ENCODE measurements at places on chromosomes 1 and 21.
A peak's percentile ranks its signal among the peaks of the same experiment; 100 is the strongest.

- no peak for DNase-seq
These were observed 79.4 kb downstream of the TGFB2 start for GRCh38 chr1:218424502-218424901.

- no peak for DNase-seq
These were observed 17.4 kb upstream of the DDOST start for GRCh38 chr1:20678599-20678998.

DNA sequence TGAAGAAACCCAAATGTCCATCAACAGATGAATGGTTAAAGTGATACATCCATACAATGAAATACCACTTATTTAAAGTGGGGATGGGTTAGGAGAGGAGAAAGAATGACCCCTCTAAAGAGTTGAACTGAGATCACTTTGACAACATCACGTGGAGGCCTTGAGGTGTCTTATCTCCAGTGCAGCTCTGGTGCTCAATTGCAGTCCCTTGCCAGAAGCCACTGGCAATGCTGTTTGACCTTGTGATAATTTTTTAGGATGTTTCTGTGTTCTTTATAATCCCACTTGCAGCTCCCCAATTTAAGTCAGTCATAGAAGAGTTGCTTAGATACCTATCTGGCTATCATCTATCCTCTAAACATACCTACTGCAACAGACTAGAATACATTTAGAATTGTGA, 167.6 kb downstream of the ZNF648 start:
- DNase-seq, result no peak

GRCh38 chr1:211378844-211379243, 52.2 kb downstream of the TRAF5 start:
- DNase-seq, result no peak

DNA sequence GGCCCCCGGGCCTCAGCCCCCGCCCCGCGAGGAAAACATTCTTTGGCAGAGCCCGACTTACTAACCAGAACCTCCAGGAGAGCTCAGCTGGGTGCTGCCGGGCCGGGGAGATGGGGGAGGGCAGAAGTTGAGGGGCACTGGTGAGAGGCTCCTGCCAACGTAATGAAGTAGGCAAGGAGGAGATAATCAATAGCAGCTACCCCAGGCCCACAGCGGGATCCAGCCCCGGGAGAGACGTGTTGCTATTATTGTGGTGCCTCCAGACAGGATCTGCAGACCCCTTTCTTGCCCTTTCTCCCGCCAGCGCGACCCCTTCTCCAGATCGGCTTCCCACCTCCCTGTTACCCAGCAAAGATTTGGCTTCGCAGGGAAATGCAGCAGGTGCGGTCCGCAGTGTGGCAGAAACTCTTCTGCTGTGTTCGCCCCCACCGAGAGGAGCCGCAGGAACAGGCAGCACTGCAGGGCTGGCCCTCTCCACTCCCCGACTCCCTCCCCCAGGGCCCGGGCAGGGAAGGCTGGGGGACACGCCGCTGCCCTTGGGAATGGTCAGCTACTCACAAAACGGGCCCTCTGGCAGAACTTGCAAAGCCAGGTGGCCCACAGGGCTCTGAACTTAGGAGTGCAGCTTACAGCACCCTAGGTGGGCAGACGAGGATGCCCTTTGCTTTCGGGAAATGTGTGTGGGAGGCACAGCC, 1.5 kb upstream of the KCNA2 start:
- DNase-seq, result no peak

DNA sequence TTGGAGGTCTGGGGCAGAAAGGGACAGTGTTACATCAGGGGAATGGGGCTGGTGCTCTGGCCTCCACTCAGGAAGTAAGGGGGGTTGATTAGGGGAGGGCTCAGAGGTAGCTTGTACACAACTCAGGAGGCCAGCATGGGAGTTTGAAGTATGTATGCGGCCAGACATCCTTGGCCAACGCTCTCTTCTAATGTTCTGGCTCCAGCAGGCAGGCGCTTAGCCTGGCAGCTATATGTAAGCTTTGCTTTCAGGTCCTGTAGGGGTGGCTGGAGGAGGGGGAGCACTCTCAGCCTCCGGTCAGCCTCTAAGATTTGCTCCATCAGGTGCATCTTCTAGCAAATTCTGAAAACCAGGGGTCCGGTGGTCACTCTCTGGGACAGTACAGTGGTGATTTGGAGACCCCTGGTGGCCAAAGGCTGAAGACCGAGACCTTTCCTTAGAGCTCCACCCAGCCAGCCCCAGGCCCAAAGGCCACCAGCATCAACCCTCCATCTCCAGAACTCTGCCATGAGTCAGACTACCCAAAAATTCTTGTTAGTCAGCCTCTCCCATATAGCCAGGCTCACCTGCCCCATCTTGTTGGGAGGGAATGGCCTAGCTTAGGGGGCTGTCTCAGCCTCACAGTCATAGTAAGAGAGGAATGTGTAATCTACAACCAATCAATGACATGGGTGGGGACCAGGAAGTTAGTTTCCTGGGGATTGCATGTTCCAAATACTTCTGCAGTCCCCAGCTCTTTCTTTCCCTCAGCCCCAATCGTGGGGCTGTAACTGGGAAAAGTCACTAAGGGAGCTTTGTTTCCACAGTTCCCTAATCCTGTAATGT, 9.7 kb upstream of the COL8A2 start:
- DNase-seq, result no peak

- DNase-seq, result no peak
These were observed 32.1 kb downstream of the PCSK9 start for GRCh38 chr1:55071477-55071876.

DNA sequence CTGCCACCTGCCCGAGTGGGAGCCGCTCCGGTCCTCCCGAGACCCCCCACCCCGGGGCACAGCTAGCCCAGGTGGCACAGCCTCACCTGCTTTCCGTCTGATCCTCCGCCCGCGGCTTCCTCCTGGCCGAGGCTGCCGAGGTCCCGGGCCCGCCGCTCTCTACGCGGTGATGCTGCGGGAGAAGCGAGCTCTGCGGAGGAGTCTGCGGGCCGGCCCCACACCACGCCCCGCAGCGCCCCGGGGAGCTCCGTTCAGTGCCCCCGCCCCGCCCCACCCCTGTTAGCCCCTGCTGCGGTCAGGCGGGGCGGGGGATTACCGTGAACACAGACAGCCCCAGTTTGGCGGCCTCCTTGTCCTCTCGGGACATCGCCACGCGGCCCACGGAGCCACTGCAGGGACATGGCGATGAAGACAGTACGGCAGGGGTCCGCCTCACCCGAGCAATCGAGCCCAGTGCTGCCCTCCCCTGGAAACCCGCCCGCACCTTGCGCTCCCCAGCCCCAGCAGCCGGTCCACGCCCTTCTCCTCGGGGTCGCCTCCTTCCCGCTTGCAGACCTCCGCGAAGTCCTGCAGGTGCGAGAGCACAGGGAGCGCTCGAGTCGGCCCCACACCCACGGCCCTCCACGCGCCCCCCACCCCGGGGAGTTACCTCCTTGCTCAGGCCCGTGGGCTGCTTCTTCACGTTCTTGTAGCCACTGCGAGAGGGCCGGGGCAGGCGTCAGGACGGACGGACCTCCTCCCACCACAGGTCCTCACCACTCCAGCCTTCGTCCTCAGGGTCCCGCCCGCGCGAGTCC, 933 bp downstream of the C1orf35 start:
- no peak for DNase-seq

GRCh38 chr1:182629499-182630096, 25.4 kb upstream of the RGS16 start:
- DNase-seq, result no peak

- DNase-seq, result no peak
These were observed 189.0 kb upstream of the ZRANB2 start for GRCh38 chr1:71269818-71270217.

DNA sequence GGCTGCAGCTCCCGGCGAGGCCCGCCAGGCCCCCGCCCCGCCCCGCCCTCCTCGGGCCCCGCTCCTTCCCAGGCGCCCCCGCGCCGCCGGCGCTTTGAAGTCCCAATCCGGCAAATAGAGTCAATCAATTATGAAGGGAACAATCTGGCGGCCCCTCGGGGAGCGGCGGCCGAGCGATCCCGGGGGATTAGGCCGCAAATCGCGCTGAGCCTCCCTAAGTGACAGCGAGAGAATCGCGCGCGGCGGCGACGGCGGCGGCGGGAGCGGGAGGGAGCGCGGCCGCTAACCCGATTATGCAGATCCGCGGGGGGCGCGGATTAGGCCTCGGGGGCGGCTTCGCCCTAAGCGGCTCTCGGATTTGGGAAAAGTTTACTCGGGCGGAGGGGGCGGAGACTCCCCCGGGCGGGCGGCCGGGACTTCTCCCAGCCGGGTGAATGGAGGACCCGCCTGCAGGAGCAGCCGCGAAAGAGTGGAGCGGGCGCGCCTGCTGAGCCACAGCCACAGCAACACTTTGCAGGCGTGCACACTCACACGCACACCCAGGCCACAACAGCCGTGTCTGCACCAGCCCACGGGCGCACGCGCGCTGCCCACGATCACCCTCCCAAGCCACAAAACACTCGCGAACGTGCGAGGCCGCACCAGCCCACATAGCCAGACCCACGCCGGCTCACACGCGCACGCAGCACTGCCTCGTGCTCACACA, 23.0 kb upstream of the DMBX1 start:
- peak; percentile 14 for DNase-seq

GRCh38 chr1:84635429-84635828, 54.8 kb downstream of the SSX2IP start:
- DNase-seq, result no peak

- peak; percentile 5 for DNase-seq
These were observed 54.7 kb upstream of the DSCAM start for GRCh38 chr21:40901691-40902090.

GRCh38 chr1:162294015-162294414, 82.6 kb downstream of the SPATA46 start:
- no peak for DNase-seq

DNA sequence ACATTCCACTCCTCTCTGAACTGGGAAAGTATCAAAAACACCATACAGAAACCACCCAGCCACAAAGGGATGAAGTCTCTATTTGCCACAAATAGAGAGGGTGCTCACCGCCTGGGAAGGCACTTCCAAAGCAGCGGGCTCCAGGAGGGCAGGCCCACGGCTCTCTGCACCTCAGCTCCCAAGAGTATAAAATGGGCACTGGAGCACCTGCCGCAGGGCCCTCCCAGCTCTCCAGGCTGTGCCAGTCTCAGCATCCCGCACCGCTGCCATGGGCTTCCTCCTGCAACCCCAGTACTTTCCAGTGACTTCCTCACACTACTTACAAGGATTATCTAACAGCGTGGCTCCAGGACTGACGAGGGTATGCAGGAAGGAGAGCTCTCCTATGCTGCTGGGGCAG, 14.4 kb downstream of the C2CD2 start:
- no peak for DNase-seq

GRCh38 chr1:76092812-76093211, 18.3 kb downstream of the ST6GALNAC3 start:
- no peak for DNase-seq

DNA sequence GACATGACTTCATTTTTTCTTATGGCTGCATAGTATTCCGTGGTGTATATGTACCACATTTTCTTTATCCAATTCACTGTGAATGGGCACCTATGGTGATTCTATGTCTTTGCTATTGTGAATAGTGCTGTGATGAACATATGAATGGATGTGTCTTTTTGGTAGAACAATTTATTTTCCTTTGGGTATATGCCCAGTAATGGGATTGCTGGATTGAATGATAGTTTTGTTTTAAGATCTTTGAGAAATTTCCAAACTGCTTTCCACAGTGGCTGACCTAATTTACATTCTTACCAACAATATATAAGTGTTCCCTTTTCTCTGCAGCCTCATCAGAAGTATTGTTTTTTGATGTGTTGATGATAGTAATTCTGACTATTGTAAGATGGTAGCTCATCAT, 361.7 kb upstream of the SGIP1 start:
- no peak for DNase-seq

DNA sequence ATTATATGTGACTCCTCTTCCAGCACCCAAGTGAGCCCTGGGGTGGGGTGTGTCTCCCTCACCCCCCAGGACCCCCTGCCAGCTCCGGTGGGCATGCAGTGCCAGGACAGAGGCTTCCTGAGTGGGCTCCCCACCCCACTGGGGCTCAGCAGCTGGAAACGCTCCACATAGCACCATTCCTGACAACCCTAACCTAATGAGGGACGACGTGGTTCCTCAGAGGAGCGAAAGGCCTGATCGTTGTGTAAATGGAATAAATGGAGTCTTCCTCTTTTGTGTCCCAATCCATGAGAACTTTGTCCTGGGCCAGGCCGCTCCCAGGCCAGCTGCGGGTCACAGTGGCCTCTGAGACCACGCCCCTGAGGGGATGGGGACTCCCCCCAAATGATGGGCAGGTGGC, 1.8 kb upstream of the TSPEAR start:
- no peak for DNase-seq

DNA sequence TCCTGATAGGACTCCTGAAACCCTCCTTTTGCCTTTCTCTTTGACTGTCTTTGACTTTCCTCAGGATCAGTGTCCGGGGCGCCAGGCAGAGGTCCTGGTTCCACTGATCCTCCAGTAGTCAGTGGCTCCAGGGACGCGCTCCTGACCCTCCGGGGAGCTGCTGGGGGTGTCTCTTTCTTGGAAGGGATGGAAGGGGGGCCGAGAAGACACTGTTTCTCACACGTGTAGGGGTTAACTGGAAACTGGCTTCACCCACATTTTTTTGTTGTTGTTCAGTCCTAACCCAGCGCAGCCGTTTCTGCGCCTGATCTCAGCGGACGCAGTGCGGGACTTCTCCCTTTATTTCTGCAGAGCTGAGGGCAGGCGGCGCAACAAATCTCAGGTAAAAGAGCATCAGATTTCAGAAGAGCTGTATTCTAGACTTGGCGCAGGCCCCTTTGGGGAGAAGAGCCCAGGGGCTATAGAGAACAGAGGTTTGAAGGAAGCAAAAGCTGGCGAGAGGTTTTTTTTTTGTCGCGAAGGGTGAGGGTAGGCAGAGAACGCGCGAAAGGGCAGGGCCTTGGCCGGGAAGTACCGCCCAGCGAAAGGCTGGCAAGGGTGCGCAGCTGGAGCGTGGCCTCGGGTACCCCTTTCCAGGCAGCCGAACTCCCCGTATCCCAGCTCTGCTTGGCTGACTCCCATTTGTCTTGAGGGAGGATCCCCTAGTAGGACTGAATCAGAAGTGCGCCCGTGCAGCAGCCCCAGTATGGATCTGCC, 4.3 kb upstream of the LHX9 start:
- no peak for DNase-seq

- no peak for DNase-seq
These were observed 876.1 kb upstream of the B3GALT2 start for GRCh38 chr1:194062526-194062925.
